ENCODE measurements at places on chromosomes 3 and 15.
A peak's percentile ranks its signal among the peaks of the same experiment; 100 is the strongest.

DNA sequence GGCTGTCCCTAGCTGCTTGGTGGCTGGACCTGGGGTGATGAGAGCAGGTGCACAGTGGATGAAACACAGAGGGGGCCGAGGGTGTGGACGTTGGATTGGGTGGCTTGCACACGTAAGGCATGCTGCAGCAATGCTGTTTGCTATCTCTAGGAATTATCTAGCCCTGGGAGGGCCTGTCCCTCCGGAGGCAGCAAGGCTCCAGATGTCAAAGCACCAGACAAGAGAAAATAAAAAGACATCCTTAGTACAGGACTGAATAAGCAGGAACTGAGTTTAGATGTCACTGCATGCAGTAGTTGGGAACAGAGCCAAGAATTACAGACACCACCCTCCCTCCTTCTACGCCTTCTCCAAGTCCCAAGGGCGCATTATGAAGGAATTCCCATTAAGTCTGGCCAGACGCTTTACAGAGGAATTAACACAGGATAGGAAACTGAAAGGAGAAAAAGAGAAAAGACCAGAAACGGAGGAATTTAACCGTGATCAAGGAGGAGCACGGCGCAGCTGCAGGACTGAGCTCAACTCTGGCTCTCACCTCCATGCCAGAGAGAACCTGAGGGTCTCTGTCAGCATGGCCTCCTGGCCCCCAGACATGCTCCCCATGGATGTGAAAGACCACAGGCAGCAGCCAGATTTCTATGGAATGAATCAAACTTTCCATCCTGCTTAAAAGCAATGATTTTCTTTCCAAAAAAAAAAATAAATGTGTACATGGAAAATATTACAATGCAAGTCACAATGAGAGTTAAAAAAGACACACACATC lies 13.8 kb downstream of the ATP10A start:
- no peak for DNase-seq

DNA sequence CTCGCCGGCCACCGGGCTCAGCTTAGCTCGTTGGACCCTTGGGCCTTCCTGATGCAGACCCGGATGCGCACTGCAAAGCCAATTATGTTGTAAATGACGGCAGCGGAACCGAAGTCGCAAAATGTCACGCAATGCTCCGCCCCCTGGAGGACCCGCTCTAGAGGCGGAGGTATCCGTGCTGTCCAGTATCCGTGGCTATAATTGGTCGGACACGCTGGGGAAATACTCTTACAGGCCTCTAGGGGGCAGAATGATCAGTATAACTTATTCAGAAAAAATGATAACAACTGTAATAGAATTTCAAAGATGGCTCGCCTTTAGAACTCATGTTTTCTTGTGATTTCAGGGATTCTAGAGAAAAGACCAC lies at the start of gene PRR23B:
TSS of gene PRR23B (minus strand) at position 59 of the 367 bp plus-strand sequence. CDS start 265 bp downstream, outside the sequence.
- DNase-seq = no peak

DNA sequence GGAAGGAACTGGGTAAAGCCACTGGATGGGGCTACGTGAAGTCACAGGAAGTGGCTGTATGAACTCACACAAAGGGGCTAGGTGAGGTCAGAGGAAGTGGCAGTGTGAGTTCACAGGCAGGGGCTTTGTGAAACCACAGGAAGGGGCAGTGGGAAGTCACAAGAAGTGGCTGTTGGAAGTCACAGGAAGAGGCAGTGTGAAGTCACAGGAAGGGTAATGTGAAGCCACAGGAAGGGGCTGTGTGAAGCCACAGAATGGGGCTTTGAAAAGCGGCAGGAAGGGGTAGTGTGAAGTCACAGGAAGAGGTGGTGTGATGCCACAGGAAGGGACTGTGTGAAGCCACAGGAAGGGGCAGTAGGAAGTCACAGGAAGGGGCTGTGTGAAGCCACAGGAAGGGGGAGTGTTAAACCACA lies 34.6 kb downstream of the GASK1A start:
- DNase-seq = no peak

GRCh38 chr3:61136191-61136590 lies 115.1 kb downstream of the FHIT start:
- DNase-seq = no peak

DNA sequence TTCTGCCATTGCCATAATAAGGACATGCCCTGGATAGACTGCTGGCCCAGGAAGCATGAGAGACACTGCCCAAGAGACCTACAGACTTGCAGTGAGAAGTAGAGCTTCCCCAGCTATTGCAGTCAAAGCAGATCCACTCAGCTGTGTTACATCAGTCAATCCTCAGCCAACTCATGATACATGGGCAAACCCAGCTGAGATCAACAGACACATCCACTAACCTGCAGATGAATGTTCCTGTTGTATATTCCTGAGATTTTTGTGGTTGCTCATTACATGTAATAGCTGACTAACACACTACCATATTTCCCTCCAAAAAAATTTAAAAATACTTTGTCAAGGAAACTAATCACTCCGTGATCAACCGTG lies 68.6 kb downstream of the DCLK3 start:
- DNase-seq = no peak

GRCh38 chr3:197380786-197381185 lies 82.4 kb upstream of the DLG1 start:
- no peak for DNase-seq

- peak; percentile 30 for DNase-seq
Observed at GRCh38 chr15:68612979-68613740, 34.4 kb downstream of the CORO2B start.

- peak; percentile 85 for DNase-seq
Observed at GRCh38 chr3:52444860-52445793, at the start of gene SEMA3G. Gene SEMA3G (minus strand): TSS chr3:52445103. CDS start chr3:52445027, 76 bp downstream.

Measured in HEK293T (cell line).